ENCODE measurements at places on chromosomes 1 and 21.

DNA sequence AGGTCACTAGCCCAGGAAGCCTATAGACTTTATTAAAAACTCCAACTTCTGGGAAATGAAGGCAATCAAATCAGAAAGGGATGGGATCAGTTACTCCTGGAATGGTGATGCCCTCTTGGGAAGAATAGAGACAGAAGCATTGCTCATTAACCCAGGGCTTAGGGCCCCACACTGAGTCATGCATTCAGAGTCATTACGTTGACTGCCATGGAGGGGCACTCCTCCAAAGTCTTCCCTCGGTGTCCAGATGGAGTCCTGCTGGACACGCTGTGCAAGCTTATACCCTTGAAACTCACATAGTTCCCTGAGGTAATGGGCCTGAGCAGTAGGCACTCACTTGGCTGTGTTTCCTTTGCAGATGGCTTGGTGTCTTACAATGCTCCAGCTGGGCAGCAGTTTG, 35.2 kb upstream of the HSD17B7 start:
- DNase-seq, result peak; percentile 12

DNA sequence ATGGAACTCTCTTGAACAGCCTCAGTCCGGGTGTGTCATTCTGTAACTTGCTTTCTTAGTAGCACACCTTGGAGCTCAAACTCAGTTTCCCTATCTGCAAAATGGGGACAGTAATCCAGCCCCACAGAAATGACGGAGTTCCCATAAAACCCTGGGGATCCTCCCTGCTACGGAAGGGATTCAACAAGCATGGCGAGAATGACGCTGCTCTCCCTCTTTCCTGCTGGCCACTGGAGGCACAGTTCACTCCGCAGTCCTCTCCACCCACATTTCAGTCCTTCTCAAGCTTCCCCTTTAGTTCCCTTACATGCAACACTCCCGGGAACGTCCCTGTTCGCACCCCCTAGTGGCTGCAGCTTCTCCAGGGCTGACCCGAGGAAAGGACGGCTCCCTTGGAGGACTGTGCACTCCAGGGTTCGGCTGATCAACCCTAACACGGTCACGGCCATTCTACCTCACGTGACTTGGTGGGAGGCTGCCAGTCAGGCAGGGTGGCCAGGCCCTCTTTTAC, 20.6 kb downstream of the RUNX3 start:
- DNase-seq, result no peak

DNA sequence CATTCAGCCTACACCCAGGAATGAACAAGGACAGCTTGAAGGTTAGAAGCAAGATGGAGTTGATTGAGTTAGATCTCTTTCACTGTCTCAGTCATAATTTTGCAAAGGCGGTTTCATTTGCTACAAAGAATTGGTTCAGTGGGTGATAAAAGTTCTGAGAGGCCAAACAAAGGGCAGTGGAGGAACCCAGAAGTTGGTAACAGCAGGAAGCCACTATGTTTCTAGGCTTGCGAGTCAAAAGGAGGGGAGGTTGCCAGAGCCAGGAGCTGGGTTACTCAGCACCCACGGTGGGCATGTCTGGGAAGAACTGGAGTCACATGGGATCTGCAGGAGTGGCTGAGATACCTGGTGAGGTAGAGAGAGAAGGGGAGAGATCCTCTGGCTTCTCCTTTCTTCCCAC, 64.2 kb upstream of the MRPS6 start:
- DNase-seq, result no peak

DNA sequence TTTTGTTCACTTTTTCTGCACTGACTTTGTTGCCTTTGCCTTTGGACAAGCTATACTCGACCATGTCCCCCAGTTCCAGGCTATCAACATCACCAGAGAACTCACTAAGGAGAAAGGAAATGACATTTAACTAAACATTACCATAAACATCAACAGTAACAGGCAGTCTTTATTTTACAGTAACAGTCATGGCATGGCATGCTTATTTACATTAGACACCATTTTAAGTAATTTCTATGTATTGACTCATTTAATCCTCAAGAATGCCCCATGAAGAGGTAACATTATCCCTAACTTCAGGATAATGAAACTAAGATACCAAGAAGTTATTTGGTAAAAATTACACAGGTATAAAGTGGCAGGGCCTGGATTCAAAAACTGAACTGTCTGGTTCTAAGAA, 8.7 kb upstream of the NRAS start:
- no peak for DNase-seq

GRCh38 chr21:38766987-38767722, 38.6 kb upstream of the ETS2 start:
- no peak for DNase-seq

GRCh38 chr1:23529146-23530086, 1.6 kb downstream of the E2F2 start:
- DNase-seq, result no peak

- no peak for DNase-seq
Measured at GRCh38 chr1:41672173-41672572, 187.7 kb upstream of the EDN2 start.

DNA sequence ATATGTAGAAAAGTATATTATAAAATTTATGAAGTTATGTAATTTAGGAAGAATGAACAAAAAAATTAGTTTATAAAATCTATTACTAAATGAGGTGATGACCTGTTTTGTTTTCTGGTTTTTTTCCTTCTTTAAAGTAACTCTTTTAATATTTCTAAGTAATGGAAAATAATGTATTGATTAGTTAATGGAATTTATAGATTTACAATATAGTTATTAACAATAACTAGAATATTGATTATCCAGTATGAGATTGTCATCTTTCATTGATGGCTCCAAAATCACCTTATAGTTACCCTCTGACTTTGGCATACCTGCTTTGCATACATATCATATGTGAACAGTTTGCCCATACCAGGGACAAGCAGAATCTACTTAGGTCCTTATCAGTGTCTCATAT, 23.4 kb downstream of the CAMSAP2 start:
- DNase-seq, result no peak

- DNase-seq, result no peak
Measured at GRCh38 chr1:151613282-151613780, 1.5 kb downstream of the SNX27 start.

DNA sequence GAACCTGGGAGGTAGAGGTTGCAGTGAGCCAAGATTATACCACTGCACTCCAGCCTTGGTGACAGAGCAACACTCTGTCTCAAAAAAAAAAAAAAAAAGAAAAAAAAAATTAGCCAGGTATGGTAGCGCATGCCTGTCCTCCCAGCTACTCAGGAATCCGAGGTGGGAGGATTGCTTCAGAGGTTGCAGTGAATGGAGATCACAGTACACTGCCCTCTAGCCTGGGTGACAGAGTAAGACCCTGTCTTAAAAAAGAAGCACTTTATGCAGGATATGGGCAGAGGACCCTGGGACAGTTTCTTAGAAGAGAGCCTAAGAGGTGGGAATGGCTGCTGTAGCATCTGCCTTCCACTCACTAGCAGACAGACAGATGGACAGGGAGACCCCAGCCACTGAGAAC, 23.0 kb downstream of the IQGAP3 start:
- DNase-seq, result no peak

- DNase-seq, result no peak
Measured at GRCh38 chr1:11266268-11267074, 4.1 kb upstream of the MTOR start.

DNA sequence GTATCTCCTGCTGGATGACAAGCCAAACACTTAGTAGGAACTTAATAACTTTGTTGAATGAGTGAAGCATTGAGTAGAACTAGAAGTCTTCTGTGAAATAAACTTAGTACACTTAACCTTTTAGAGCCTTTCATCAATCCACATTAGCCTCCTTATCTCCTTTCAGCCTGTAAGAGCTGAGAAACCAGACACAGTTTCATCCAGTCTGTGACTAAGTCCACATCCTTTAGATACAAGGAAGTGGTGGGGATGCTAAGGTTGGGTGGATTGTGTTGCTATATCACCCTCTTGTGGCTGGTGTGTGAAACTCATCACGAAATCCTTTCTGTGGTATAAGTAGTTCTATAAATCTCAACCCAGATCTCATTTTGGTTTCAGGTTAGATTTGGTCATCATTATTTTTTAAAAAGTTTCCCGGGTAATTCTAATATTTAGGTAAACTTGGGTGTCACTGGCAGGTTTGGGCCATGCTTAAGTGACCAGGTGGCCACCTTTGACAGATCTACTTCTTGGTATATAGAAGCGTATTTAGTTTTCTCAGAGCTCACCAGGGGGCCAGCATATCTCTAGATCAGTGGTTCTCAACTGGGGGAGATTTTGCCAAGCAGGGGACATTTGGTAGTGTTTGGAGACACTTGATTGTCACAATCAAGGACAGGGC, 27.8 kb upstream of the CD84 start:
- peak; percentile 21 for DNase-seq

DNA sequence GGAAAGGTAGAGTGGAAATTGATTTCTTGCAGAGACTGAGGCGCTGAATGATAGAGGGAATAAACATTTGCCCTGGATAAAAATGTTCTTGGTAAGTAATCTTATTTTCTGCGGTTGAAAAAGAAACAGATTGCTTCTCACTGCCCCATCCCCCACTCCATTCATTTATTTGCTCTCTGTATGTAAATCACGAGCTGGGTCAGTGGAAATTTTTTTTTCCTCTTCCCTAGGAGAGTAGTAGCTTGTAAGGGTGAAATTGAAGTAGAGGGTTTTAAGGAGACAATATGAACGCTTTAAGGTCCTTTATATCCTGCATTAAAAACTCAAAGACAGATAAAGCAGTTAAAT, 1.4 kb upstream of the BRINP3 start:
- DNase-seq, result no peak

DNA sequence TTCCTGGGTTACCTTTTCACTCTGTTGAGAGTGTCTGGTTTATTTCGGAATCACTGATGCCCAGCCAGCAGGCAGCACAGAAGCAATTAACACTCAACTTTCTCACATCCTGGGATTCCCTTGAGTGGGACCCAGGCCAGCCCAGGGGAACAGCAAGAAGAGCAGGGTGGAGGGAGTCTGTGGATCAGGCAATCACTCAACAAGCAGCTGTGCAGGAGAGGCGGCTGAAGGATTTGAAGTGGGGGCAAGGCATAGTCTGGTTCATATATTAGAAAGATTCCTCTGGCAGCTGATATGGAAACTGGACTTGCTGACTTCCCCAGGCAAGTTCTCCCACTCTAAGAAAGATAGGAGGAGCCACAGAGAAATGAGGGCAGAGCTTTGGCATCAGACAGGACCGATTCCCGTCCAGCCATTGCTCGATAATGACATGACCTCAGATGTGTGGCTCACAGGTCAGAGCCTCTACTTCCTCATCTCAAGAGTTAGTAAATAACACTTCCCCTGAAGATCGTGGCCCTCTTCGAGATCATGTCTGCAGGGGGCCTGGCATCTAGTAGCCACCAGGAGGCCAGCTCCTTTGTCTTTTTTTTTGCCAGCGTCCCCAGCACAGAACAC, 12.4 kb downstream of the EPHA8 start:
- DNase-seq, result no peak

- DNase-seq, result no peak
Measured at GRCh38 chr1:148308832-148309458, 156.9 kb upstream of the NBPF11 start.

DNA sequence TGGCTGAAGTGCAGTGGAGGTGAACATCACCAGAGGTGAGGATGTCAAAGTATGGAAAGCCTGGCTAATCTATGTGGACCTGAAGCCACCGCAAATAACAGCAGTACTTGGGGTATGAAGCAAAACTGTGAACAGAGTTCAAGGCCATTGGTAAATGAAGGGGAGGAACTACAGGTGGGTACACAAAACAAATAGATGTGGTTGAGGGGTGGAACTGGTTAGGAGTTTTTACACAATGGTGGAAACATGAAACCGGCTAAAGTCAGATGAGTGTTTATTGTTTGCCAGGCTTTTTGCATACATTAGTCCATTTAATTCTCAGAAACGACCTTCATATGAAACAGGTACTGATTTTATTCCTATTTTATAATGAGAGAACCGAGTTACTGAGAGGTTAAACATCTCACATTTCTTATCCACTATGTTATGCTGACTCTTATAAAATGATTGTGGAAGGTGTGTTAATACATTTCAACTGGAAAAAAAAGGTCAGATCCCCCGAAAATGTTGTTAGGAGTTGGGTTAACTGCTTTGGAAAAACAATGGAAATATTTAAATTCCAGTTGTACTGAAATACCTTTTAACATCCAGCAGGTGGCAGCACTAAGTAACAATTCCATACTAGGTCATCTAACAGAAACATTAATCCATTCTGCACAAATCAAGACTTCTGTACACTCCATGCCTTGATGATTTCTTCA, 44.3 kb upstream of the GTF2B start:
- no peak for DNase-seq

DNA sequence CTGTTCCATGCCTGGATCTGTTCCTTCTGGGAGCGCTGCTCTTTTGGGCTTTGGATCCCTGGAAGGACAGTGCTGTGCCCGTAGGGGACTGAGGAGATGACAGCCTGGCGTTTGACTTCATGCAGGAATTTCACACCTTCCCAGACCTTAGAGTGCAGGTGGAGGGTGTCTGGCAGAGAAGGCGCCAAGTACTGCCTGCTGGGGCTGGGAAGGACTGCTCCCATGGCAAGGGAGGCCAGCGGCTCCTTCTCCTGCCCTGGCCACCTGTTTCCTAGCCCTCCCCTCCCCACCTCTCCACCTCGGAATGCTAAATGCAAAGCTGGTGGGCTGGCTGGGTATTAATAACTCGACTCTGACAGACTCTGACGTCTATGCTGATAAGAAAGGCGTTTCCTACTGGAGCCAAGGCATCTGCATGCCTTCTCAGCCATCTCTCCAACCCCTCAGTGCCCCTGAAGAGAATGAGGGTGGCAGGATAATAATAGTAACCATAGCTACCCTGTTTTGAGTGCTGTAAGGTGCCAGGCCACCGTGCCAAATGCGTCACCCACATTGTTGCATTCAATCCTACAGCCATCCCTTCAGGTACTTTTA, 17.5 kb upstream of the PDIK1L start:
- DNase-seq, result no peak

- no peak for DNase-seq
Measured at GRCh38 chr1:195430826-195431225, 1177.4 kb downstream of the KCNT2 start.

Data from GM04503 (cell line).